ENCODE measurements at places on chromosomes 1 and 21.

- DNase-seq, result no peak
These were observed 119.8 kb downstream of the TBX15 start for GRCh38 chr1:118868387-118868786.

DNA sequence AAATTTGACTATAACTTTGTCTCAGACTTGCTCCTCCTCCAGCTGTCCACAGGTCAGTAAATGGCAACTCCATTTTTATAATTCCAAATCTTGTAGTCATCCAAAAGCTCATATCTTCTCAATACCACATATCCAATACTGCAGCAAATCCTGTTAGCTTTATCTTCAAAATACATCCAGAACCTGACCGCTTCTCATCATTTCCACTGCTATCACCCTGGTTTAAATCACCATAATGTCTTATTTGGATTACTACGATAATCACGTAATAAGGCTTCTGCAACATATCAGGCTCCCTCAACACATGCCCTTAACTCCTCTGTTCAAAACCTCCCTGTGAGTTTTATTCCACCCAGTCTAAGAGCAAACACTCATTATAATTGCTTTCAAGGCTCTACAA, 34.5 kb downstream of the ERO1B start:
- DNase-seq, result no peak

GRCh38 chr1:1777950-1778662, at the start of gene NADK:
Gene NADK (minus strand): TSS chr1:1778470. CDS start chr1:1765406, 13,064 bp downstream.
- no peak for DNase-seq

DNA sequence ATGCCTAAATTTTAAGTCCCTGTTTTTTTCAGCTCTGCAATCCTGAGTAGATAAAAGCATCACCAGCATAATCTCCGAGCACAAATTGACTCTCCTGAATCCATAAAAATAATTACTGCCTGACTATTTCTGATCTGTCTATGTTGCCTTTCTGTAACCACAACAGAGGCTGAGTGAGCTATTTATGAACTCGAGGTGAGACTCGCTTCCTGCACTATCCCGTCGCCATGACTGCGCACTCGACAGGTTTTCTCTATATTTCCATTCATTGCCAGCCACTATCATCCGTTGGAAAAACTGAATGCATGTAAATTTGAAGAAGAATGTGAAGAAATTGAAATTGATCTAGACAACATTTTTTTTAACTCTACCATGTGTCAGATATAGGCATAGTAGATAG, 897.2 kb downstream of the ADGRL2 start:
- DNase-seq, result no peak

DNA sequence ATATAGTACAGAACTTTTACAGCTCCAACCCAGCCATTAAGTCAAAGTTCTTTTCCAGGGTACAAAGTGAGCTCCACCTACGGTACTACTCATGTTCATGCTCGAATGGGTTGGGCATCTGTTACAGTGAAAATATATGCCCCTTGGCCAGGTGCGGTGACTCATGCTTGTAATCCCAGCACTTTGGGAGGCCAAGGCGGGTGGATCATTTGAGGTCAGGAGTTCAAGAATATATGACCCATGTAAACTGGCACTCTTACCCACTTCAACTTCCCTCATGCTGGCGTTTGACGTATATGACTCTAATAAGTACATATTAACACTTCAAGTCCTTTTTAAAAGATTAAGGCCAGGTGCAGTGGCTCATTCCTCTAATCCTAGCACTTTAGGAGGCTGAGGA, 71.3 kb upstream of the PKN2 start:
- no peak for DNase-seq

GRCh38 chr1:46131712-46132528, 509 bp downstream of the PIK3R3 start:
- peak; percentile 43 for DNase-seq

- DNase-seq, result no peak
These were observed 11.4 kb downstream of the UBASH3A start for GRCh38 chr21:42414928-42415769.

DNA sequence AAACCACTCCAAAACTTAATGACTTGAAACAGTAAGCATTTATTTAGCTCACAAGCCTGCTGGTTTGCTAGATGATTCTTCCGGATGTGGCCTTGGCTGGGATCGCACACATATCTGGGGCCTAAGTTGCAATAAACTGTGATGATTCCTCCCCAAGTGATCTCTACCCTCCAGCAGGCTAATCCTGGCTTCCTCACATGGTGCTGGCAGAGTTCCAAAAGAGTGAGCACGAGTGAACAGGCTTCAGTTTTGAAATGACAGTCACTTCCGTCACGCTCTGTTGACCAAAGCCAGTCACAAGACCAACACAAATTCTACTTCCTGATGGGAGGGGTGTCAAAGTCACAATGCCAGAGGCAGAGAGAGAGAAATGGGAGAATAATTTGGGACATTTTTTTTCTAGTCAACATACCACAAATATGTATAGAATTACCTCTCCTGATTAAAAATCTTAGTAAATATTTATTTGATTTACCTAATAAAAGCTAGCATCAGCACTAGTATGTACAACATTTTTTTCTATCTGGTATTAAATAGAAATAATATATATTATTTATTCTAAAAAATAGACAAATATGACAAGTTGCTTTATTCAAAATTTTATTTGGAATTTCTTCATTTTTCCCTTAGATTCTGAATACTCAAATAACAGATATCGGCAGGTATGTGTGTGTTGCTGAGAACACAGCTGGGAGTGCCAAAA, 292.7 kb downstream of the TPR start:
- peak; percentile 31 for DNase-seq

- DNase-seq, result no peak
These were observed 2.2 kb downstream of the MIGA1 start for GRCh38 chr1:77781683-77782082.

DNA sequence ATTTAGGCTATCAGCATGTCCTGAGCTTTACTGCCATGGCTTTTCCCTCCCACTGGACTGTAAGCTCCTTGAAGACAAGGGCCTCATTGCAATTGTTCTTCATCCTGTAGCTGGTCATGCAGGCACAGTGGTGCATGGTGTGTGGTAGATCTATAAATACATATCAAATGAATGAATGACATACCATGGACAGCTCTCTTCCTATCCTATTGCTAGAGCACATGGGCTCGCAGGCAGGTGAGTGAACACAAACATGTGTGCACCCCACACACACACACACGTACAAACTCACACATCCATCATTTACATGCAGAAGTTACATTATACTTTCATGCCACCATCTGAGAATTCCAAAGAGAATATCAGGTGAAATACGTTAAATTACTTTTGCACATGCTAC, 172.9 kb upstream of the RUNX1 start:
- DNase-seq, result no peak

GRCh38 chr1:22031214-22031962, 21.1 kb upstream of the CDC42 start:
- no peak for DNase-seq

DNA sequence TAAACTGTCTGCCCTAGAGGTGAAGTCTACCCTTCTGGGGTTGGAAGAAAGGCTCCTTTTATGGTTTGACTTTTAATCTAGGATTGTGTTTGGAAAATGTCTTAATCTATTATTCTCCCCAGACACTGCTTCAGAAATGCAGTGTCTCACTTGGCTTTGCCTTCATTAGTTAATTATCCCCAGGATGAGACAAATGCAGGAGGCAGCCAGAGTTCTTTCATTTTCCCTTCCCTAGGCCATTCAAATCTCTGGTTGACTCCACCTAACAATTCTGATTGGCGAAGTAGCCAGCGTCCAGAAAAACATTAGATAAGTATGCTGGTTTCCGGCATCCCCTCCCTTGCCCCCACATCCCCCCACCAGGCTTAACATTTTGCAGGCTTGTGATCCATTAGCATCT, 325.8 kb upstream of the PBX1 start:
- no peak for DNase-seq

DNA sequence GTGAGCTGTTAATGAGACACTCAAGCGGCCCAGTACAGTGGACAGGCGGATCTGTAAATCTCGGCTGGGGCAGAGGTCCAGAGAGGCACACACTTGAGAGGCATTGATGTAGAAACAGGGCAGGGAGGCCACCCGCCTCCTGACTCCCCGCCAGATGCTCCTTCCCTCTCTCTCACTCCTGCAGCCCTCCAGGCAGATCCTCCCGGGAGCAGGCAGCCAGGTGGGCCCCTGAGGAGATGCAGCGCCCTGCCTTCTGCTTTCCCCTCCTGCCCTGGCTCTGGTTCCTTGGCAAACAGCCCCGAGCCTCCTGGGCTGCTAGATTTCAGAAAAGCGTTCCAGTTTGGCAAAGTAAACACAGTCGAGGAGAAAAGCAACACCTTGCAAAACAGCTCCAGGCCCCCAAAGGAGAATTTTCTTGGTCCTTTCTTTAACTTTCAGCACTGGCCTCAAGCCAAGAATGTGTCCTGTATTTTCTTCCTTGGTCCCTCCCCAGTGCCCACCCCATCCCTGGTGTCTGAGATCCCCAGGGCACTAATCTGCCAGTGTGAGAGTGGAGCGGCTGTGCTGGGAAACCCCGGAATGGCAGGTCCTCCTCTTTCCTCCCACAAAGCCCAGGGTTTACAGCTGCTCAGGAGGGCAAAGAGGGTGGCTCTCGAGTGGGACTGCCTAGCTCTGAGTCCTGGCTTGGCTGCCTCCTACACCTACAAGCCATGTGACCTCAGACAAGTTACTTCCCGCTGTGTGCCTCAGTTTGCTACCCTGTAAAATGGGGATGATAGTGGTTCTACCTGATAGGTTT, 29.4 kb upstream of the IFNLR1 start:
- DNase-seq, result no peak

DNA sequence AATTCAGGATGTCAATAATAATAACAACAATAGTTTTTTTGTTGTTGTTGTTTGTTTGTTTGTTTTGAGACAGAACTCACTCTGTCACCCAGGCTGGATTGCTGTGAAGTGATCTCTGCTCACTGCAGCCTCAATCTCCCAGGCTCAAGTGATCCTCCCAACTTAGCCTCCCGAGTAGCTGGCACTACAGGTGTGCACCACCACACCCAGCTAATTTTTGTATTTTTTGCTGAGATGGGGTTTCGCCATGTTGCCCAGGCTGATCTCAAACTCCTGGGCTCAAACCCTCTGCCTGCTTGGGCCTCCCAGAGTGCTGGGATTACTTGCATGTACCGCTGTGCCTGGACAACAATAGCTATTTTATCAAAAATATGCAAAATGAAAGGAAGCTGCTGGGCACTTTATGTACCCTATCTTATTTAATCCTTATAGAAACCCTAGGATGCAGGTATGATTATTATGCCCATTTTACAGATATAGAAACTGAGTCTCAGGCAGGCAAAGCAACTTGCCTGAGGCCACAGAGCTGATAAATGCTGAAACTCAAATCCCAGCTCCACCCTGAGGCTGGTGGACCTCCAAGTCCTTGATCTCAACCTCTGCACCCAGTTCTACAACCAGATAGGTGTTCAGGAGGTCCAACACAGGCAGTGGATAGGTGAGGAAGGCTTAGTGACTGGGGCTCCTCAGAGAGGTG, 57.4 kb upstream of the CTPS1 start:
- no peak for DNase-seq

DNA sequence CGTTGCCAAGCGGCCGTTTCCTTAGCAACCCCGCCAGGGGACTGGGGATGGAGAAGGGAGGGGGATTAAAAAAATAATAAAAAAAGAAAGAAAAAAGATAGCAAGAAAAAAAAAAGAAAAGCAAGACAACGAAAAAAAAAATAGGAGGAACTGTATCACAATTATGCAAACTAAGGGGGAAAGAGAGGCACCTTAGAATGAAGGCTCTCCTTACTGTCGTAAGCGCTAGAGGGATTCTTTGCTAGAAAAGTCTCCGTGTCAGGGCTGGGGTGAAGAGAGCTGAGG, 625 bp upstream of the NEGR1 start:
- DNase-seq, result no peak

DNA sequence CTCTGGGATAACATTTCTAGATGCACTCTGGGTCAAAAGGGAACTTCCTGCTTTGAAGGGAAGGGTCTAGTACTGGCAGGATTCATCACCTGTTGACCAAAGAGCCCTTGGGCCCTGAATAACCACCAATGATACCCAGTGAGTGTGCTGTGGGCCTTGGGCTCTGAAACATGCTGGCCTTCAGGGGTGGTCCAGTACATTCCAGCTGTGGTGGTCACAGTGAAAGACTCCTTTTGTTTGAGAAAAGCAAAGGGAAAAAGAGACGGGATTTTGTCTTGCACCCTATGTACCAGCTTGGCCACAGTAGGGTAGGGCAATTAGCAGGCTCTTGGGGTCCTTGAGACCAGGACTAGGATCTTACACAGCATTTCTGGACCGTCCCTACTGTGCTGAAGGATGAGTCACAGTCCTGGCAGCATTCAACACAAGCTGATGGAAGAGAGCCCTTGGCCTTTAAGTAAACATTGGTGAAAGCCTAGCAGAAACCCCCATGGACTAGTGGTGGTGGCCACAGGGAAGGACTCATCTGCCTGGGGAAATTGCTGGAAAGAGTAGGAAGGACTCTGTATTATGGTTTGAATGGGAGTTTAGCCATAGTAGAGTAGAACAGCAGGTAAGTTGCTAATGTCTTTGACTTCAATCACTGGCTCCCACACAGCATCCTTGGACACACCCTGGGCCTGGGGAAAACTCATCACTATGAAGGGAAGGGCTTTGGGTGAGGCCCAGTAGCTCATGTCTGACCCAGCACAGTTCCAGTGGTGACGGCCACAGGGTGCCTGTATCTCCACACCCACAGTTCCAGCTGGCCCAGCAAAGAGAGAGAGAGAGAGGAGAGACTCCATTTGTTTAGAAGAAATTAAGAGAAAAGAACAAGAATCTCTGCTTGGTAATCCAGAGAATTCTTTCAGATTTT, 87.5 kb downstream of the COL24A1 start:
- DNase-seq, result no peak

GRCh38 chr1:86975993-86976550, 61.6 kb downstream of the HS2ST1 start:
- no peak for DNase-seq

- peak; percentile 26 for DNase-seq
These were observed 15.6 kb upstream of the TACSTD2 start for GRCh38 chr1:58592522-58593134.

- no peak for DNase-seq
These were observed 39.6 kb downstream of the GREM2 start for GRCh38 chr1:240572328-240572727.

DNA sequence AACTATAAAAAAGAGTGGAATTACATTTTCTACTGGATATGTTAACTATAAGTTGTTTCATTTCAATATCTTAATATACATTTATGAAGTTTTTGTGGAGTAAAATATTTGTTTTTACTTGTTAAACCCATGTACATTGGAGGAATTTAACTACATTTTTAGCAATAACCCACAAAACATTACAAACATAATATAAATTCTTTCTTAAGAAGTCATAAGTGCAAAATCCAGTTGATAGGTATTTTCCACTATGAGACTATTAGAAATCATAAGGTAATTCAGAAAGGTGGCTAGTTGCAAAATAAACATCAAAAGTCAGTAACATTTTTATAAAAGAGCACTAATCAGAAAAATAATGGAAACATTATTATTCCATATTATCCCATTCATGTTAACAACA, 73.9 kb upstream of the RRP15 start:
- DNase-seq, result no peak

- DNase-seq, result no peak
These were observed 134.9 kb upstream of the IPO9 start for GRCh38 chr1:201693890-201694607.

DNA sequence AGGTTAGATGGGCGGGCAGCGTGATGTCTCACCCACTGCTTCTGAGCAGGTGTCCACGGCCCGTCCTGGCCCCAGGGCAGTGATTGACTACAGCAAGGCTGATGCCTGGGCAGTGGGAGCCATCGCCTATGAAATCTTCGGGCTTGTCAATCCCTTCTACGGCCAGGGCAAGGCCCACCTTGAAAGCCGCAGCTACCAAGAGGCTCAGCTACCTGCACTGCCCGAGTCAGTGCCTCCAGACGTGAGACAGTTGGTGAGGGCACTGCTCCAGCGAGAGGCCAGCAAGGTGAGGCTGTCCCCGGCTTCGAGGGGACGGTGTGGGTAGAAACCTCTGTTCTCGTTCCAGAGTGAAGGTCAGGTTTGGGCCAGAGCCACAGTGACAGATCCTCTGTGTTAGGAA, 12.2 kb downstream of the DDOST start:
- no peak for DNase-seq

Data from amniotic stem cell (primary cell).